ENCODE measurements at places on chromosomes 1 and 21. TPM values are rescaled to one million over a fixed set of nuclear protein-coding genes. Genes with fewer than 3 reads are reported as not detected.

AMY2A gene
- not detected for total RNA-seq

DDR2 gene
- total RNA-seq = 155 TPM

HDGF gene
- 125 TPM for total RNA-seq

MEGF6 gene
- 3.0 TPM for total RNA-seq

NEK7 gene
- 117 TPM for total RNA-seq

VSIG8 gene
- total RNA-seq = not detected

CCDC24 gene
- 2.8 TPM for total RNA-seq

CAPN2 gene
- total RNA-seq = 379 TPM

CR2 gene
- not detected for total RNA-seq

SRP9 gene
- total RNA-seq = 145 TPM

ASCL5 gene
- total RNA-seq = not detected

ZNF648 gene
- total RNA-seq = not detected

OR6N1 gene
- not detected for total RNA-seq

COL8A2 gene
- 2.0 TPM for total RNA-seq

PGLYRP4 gene
- total RNA-seq = not detected

ST6GALNAC3 gene
- total RNA-seq = 1.7 TPM

ATP1A2 gene
- total RNA-seq = 0.65 TPM

CGN gene
- total RNA-seq = under 0.01 TPM

PROK1 gene
- 0.14 TPM for total RNA-seq

MATN1 gene
- 0.14 TPM for total RNA-seq

MTARC1 gene
- 6.8 TPM for total RNA-seq

PRMT6 gene
- 14.5 TPM for total RNA-seq

ZBTB7B gene
- 10.8 TPM for total RNA-seq

GREM2 gene
- 7.8 TPM for total RNA-seq

RNF115 gene
- total RNA-seq = 10.2 TPM

SAMD13 gene
- 0.18 TPM for total RNA-seq

KCNK2 gene
- total RNA-seq = 3.1 TPM

PLEKHA6 gene
- 1.5 TPM for total RNA-seq

RPS6KC1 gene
- total RNA-seq = 28.8 TPM

MIER1 gene
- 21.9 TPM for total RNA-seq

GJA9 gene
- under 0.01 TPM for total RNA-seq

IL12RB2 gene
- total RNA-seq = not detected

RIPK4 gene
- under 0.01 TPM for total RNA-seq

Data from smooth muscle cell of bladder (primary cell).